GM12878 (cell line): ENCODE measurements at places on chromosomes 16 and 17. TPM values are rescaled to one million over a fixed set of nuclear protein-coding genes. Genes with fewer than 3 reads are reported as not detected.

Gene GSDMA
- not detected in 2 replicates for total RNA-seq

GRCh38 chr16:87333101-87333500 is 15.9 kb upstream of the C16orf95 start:
- H3K4me3 ChIP-seq, result no peak overlapping the region
- no peak for DNase-seq
- H3K4me1 ChIP-seq, result peaks cover 4% of the 10 kb centered on the region; the same call in 1 of the 2 replicates
- H3K27ac ChIP-seq, result no peak overlapping the region

DNA sequence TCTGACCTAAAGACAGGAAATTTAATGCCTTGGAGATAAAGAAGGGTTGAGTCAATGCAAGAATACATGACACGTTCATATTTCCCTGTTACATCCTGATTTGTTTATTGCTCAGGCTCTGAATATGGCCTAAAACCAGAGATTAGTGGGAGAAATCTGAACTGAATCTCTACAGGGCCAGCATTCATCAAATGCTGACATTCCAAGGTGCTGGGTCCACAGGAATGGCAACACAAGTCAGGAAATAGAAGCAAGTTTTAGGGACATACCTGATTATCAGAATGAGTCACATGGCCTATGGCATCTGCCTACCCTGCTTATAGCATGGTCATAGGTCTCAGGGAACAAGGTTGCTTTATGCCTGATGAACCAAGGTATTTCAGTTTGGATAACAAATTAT is 117.4 kb upstream of the CES5A start:
- no peaks in the 10 kb centered on the region for H3K36me3 ChIP-seq
- H3K27ac ChIP-seq, result no peak overlapping the region
- no peaks in the 10 kb centered on the region for H3K4me1 ChIP-seq
- H3K4me3 ChIP-seq, result no peak overlapping the region
- H3K27me3 ChIP-seq, result no peaks in the 10 kb centered on the region
- no peak for DNase-seq

Gene CES5A
- total RNA-seq, result not detected in 2 replicates

- DNase-seq, result no peak
- peaks cover 6% of the 10 kb centered on the region for H3K36me3 ChIP-seq
- peaks cover 10% of the 10 kb centered on the region for H3K4me1 ChIP-seq
- H3K4me3 ChIP-seq, result peak overlapping the region; percentile 78
- H3K27me3 ChIP-seq, result no peaks in the 10 kb centered on the region
Observed at GRCh38 chr16:30697264-30698138, 1.5 kb upstream of the SRCAP start.

- H3K4me3 ChIP-seq, result no peak overlapping the region
- H3K36me3 ChIP-seq, result peaks cover 10% of the 10 kb centered on the region; the same call in 1 of the 2 replicates
- H3K27me3 ChIP-seq, result no peaks in the 10 kb centered on the region
- no peak for DNase-seq
- H3K27ac ChIP-seq, result no peak overlapping the region
Observed at GRCh38 chr17:57350266-57350665, 93.9 kb downstream of the MSI2 start.

DNA sequence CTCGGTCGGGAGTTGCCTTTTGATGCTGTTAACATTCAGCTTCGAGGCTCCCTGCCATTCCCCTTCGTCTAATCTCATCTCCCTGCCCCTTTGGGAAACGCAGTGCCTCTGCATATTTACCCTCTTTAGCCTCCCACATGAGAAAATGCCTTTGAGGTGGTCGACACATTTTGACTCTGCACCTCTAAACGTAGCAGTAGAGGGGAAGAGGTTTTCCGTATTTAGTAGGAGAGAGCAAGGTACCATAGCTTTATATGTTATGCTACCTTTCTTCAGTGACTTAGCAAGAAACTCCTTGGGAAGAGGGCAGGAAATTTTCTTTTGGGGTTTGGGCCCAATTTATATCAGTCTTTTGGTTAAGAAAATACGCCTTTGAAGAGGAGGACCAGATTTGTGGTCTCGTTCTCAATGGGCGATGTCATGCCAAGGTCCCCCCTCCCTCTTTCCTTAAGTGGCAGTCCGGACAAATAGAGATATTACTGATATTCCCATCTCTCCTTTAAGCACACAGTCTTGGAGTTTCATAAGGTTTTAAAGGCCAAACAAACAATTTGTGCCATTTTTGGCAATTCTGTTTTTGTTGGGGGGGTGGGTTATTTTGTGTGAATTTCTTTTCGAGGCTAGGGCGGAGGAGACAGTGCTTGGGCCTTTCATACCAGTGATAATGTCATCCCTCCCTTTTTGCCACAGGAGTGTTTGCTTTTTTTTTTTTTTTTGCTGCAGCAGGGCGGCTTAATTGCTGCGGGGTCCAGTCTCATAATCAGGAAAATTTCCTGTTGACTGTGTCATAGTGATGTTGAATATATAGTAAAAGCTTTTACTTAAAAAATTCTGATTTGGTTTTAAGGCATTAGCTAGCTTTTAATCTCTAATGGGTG is 1.5 kb downstream of the PAFAH1B1 start:
- no peaks in the 10 kb centered on the region for H3K36me3 ChIP-seq
- DNase-seq, result no peak
- H3K4me3 ChIP-seq, result peak overlapping the region; percentile 83
- H3K4me1 ChIP-seq, result no peaks in the 10 kb centered on the region

GRCh38 chr17:10046786-10047785 is 142.0 kb upstream of the RCVRN start:
- DNase-seq, result peak; percentile 82
- H3K36me3 ChIP-seq, result no peaks in the 10 kb centered on the region
- peaks cover 23% of the 10 kb centered on the region for H3K4me1 ChIP-seq
- H3K27ac ChIP-seq, result peak overlapping the region; percentile 51

- no peak overlapping the region for H3K4me3 ChIP-seq
- H3K36me3 ChIP-seq, result no peaks in the 10 kb centered on the region
- H3K27ac ChIP-seq, result no peak overlapping the region
- H3K4me1 ChIP-seq, result no peaks in the 10 kb centered on the region
- no peak for DNase-seq
- no peaks in the 10 kb centered on the region; the same call in 1 of the 2 replicates for H3K27me3 ChIP-seq
Observed at GRCh38 chr17:73667181-73667959, 23.1 kb upstream of the SDK2 start.
